Body of pancreas (tissue), 4 donors: ENCODE measurements at places on chromosomes 2 and 18.

DNA sequence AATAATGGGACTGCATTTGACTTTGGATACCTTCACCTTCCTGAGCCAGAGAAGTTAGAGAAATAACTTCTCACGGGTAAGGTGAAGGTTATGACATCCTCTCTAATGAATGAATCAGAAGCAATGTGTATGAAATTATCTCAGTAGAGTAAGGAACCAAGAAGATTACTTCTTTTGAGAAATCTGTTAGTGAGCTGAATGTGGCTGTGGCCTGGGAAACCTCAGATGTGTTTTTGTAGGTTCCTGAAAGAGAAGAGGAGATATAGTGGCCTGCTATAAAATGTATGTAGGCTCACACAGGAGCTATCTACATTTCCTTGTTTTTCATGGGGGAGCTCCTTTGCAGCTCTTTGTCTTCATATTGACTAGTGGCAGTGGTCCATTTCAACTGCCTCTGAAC, 262.6 kb downstream of the CLIP4 start:
- H3K27me3 ChIP-seq = no peaks in the 10 kb centered on the region
- no peak overlapping the region for H3K27ac ChIP-seq
- H3K4me3 ChIP-seq = no peak overlapping the region
- H3K36me3 ChIP-seq = no peaks in the 10 kb centered on the region
- DNase-seq = no peak
- peaks cover 30% of the 10 kb centered on the region for H3K4me1 ChIP-seq

- H3K4me3 ChIP-seq = no peak overlapping the region
These were observed 26.8 kb downstream of the MAL start for GRCh38 chr2:95052307-95052706.

DNA sequence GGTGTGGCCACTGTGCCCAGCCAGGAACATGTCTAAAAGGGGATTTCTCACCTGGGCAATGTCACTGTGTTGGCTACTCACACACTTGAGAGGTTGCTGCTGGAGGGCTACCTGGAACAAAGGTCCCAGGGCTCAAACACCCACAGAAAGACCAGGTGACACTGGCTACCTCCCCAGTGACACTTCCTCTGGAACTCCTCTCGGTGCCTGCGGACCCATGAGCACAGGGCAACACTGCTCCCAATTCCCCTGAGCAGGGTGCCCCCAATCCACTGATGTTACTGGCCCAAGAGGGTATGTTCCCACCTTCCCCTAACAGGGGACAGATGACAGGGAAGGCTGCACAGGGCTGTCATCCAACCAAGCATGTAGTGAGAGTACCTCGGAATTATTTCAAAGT, 5.8 kb downstream of the NPPC start:
- peaks cover 9% of the 10 kb centered on the region for H3K27me3 ChIP-seq
- H3K36me3 ChIP-seq = no peaks in the 10 kb centered on the region
- peaks cover 7% of the 10 kb centered on the region for H3K4me1 ChIP-seq
- H3K27ac ChIP-seq = no peak overlapping the region
- H3K4me3 ChIP-seq = no peak overlapping the region

GRCh38 chr2:84055816-84056215, 403.3 kb downstream of the SUCLG1 start:
- no peaks in the 10 kb centered on the region for H3K4me1 ChIP-seq
- H3K27me3 ChIP-seq = no peaks in the 10 kb centered on the region
- no peaks in the 10 kb centered on the region for H3K36me3 ChIP-seq
- H3K4me3 ChIP-seq = no peak overlapping the region
- no peak overlapping the region for H3K27ac ChIP-seq
- DNase-seq = no peak

- no peaks in the 10 kb centered on the region for H3K27me3 ChIP-seq
- H3K27ac ChIP-seq = no peak overlapping the region
- H3K4me3 ChIP-seq = no peak overlapping the region
These were observed 39.6 kb downstream of the LHCGR start for GRCh38 chr2:48715956-48716355.
